Activated CD4-positive, alpha-beta memory T cell treated with anti-CD3 and anti-CD28 coated beads, Interleukin-2, amount 10 ng/mL, durations not matched to agents 7 days and 5 days (primary cell): ENCODE measurements at places on chromosomes 7 and 10. TPM values are rescaled to one million over a fixed set of nuclear protein-coding genes. Genes with fewer than 3 reads are reported as not detected.

- no peak for DNase-seq
These were observed 110.1 kb downstream of the NPTX2 start for GRCh38 chr7:98727146-98727709.

GRCh38 chr7:94351703-94352102, 43.0 kb upstream of the COL1A2 start:
- DNase-seq = no peak

The SPDYE11 gene
- total RNA-seq = not detected

DNA sequence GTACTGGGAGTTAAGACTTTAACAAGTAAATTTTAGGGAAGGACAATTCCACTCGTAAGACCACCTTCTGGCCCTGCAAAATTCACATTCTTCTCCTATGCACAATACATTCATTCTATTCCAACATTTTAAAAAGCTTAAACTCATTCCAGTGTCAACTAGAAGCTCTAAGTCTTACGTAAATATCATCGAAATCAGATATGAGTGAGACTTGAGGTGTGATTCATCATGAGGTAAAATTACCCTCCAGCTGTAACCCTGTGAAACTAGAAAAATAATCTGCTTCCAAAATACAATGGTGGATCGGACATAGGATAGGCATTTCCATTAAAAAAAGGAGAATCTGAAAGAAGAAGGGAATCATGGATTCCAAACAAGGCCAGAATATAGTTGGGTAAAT, 370.3 kb downstream of the CDC14C start:
- DNase-seq = no peak

The IFIT3 gene
- total RNA-seq = 72.6 TPM

GRCh38 chr7:112981966-112982365, 104.7 kb downstream of the GPR85 start:
- no peak for DNase-seq

GRCh38 chr7:25964483-25964991, 187.5 kb upstream of the NFE2L3 start:
- DNase-seq = no peak

DNA sequence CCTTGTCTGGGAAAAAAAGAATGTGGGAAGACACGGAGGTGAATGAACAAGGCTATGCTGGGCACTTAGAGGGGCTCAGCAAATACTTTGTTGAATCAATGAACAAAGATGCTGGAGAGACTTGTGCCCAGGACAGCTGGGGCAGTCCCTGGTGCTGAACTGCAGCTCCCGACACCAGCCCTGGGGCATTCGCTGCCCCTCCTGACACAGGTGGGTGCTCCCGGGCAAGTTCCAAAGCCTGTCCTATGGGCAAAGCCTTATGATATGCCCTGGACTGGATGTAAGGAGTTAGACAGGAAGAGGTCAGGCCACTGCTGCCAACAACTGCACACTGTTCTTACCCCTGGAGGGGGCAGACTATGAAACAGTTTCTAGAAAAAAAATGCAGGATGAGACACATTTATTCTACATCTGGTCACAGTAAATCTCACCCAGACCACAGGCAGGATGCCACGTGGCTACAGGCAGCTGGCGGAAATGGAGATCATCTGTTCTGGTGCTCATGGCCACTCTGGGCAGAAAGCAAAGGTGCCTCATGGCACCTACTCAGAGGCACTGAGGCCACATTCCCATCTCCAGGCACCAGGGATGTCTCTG, 21.9 kb upstream of the FRAT2 start:
- DNase-seq = peak; percentile 24

The ATP5MK gene
- 299 TPM for total RNA-seq

The PSD gene
- total RNA-seq = 1.4 TPM

GRCh38 chr10:62578916-62579315, 204.7 kb downstream of the ZNF365 start:
- DNase-seq = no peak

DNA sequence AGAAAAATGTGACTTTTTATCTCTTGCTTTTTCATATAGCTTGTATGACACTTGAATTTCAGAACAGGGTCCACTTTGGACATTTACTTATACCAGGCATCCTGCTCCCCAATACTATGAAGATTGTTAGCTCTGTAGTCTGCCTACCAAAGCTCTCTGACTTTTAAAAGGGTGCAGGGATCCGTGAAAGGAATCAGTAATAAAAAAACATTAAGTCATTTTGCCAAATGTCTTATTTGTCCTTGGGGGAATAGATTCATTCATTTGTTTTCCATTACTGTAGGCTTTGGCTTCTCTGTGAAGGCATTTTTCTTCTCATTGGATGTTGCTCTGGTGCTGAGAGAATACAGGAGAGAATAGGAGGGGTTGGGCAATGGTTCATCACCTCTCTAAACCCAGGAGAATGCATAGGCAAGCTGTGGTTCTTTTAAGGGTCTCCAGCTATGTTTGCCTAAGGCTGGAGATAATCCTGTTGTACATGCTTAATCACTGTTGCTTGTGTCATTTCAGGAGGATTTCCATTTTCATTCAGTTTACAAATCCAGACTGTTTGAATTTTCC, 103.5 kb downstream of the SRI start:
- no peak for DNase-seq

The FKBP6 gene
- total RNA-seq = not detected

GRCh38 chr7:12646139-12646538, 41.3 kb upstream of the ARL4A start:
- DNase-seq = no peak

The AGAP5 gene
- 8.1 TPM for total RNA-seq

The RAPGEF5 gene
- total RNA-seq = 0.43 TPM

The CACNA2D1 gene
- not detected for total RNA-seq

The APBB1IP gene
- 82.2 TPM for total RNA-seq

GRCh38 chr10:14844948-14845347, 6.8 kb downstream of the HSPA14 start:
- DNase-seq = no peak

DNA sequence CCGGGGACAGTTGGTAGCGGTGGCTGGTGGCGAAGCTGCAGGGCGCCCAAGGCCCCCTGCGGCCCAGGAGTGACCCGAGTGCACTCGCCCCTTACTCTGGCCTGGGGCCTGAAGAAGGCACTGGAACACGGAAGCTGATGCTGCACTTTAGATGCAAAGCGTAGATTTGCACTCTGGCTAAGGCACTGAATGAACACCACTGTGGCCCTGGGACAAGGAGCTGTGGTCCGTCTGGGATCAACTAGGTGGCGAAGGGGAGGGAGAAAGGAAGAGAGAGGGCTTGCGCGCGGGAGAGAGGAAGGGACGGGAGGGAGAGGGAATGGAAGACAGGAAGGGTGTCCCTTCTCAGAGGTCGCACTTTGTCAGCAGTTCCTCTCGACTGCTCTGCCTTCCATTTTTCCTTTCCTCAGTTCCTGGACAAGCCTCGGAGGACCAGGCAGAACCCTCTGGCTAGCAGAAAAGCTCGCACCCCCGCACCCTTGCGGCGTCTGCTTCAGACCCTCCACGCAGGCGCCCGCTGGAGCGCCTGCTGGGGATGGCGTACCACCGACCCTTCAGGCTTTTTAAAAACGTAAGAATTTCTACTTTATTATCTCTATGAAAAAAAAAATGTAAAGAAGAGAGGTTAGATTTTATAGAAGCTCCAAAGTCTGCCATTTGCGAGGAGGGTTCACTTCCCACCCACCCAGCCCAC, 1.2 kb downstream of the FERD3L start:
- DNase-seq = no peak

- DNase-seq = no peak
These were observed 38.6 kb downstream of the HACD1 start for GRCh38 chr10:17578603-17579002.

DNA sequence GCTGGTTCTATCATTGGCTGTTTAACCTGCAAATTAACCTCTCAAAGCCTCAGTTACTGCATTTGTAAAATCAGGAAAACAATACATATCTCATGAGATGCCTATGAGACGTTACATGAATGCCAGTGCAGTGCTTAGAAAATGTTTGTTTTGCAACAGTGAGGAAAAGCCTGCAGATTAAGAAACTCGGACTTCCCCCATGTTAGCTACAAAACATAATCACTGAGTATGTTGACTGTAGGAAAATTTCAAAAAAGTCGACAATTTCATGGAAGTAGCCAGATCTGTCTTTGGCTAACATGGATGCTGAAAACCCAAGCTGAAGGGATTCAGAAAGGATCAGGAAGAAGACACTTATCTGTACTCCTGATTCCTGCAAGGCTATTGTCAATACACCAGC, 121.4 kb downstream of the TRIL start:
- no peak for DNase-seq

GRCh38 chr7:34430456-34430855, 227.6 kb upstream of the NPSR1 start:
- no peak for DNase-seq

The ELAPOR2 gene
- 2.5 TPM for total RNA-seq

DNA sequence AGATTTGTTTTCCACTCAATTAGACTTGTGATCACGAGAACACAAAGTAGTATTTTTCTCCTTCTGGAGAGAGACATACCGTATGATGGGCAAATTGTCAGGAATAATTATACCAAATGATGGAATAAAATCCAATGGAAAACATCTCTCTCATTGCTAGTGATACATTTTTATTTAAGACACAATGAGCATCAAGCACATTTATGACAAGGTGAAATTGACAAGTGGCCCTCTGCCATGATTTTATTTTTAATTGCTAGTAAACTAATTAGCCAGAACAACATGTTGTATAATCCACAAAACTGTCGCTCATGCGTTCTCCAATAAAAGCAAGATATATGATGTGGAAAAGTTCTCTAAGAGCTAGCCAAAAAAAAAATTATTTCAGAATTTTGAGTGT, 620.8 kb downstream of the AUTS2 start:
- no peak for DNase-seq

DNA sequence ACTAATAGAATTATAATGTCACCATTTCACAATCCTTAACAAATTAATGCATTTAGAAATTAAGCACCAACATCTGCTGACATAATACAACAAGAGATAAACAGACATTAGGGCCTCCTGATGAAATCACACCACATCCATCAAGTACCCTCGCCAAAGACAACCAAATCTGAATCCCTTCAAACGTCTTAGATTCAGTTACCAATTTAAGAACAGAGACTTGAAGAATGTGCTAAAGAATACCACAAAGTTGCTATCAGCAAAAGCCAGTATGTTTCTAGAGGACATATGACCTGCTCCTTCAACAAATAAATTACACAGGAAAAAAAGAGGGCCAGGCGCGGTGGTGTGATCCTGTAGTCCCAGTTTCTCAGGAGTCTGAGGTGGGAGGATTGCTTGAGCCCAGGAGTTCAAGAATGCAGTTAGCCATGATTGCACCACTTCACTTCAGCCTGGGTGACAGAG, 144.5 kb downstream of the REEP3 start:
- DNase-seq = no peak

The PRLHR gene
- total RNA-seq = not detected

DNA sequence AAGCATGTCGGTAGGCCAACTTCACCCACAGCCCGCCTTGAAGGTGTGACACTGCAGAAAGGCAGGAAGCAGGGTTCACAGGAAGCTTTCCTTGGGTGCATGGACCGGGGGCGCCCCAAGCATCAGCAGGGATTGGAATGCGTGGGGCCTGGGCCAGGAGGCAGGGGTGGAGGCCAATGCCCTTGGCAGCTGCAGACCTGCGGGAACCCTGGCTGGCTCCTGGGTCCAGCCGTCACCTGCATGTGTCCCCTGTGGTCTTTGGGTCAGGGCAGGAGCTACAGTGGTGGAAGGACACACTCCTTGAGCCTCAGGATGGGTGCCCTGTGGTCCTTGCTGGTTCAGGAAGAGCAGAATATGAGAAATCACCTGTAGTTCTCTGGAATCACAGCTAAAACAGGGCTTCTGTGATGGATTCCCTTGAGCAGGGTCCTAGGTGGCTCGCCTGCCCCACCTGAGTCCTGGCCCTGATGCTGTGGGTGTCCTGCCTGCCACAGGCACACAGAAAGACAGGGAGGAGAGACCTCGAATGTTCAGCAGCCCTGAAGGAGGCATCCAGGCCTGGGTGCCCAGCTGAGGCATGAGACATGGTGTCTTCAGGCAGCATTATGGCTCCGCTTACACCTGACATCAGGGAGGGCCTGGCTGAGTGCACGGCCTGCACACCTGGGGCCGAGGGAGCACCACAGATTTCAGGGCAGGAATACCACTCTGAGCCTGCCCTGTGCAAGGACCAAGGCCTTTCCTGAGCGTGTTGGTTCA, 15.1 kb downstream of the ANTXRL start:
- no peak for DNase-seq

DNA sequence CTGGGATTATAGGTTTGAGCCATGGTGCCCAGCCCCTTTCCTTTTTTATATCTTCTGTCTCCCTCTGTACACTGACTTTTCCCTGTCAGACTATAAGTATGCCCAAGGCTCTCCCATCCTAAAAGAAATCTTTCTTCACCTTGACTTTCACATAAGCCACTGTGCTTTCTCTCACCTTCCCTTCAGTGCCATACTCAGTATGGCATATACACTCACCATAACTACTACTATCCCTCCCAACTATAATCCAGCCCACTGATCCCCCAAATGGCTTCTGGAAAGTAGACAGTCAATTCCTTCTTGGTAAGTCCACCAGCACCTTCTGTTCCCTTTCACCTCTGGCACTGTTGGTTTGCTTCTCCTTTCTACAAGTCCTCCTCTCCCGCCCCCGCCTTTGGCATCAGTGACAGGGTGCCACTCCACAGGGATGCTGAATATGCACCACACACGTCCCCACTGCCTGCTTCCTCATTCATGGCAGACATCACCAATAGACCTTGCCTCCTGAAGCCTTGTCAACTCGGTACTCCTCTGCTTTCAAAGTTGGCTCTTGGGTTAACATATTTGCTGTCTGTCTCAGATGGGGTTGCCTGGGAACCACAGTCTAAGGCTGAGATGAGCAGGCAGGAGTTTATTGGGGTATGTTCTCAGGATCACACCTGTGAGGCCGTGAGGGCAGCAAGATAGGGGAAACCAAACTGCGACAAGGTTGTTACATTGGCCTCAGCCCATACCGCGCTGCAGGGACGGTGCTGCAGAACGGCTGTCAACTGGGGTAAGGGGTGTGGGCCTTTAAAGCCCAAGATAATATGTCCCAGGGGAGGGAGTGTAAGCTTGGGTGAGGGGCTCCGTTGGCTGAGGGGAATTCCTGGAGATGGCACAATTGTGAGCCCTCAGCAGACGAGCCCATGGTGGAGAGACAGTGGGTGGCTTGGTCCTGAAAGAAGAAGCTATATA, 7.2 kb upstream of the PSAP start:
- DNase-seq = no peak

DNA sequence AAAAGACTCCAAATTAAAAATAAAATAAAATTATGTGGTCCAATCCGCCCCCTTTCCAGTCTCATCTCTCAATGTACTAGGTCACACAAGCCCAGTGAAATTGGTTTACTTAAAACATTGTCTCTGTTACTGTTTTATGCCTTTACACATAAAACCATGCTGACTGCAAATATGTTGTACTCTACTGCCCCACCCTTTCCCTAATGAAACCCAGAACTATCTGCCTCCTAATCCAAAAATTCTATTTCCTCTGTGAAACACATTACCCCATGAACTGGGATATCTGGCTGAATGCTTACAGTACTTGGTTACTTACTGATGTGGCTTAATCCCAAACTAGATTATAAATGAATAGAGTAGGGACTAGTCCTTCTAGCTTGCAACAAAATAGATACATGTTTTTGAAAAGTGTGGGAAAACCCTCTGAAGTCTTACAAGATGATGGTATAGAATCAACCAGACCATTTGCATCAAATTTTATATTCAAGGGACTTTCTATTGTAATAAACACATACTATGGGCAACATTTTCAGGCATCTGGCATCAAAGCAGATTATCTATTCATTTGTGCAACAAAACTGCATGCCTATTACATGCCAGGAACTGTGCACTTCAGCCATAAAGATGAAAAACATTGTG, 10.0 kb upstream of the KMT2E start:
- DNase-seq = no peak

GRCh38 chr7:149886018-149886415, 12.2 kb downstream of the ATP6V0E2 start:
- no peak for DNase-seq
